Activated CD8-positive, alpha-beta memory T cell treated with anti-CD3 and anti-CD28 coated beads for 24 hours (primary cell): ENCODE measurements at places on chromosomes 5 and 9.

DNA sequence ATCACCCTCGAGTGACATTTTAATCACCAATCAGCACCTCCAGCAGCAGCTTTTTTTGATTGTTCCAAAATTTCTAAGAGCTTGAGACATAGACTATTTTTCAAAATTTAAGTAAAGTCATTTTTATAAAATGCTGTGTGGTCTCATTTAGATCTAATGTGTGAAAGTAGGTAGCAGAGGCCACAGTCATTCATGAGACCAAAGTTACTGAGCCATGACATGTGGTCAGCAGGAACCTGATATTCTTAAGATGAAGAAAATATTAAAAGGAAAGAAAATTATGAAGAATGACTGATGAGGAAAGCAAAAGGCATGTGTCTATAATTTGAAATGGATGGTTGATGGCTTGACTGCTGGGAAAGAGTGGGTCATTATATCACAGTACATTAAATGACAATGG, 7.2 kb downstream of the FREM1 start:
- DNase-seq = no peak

DNA sequence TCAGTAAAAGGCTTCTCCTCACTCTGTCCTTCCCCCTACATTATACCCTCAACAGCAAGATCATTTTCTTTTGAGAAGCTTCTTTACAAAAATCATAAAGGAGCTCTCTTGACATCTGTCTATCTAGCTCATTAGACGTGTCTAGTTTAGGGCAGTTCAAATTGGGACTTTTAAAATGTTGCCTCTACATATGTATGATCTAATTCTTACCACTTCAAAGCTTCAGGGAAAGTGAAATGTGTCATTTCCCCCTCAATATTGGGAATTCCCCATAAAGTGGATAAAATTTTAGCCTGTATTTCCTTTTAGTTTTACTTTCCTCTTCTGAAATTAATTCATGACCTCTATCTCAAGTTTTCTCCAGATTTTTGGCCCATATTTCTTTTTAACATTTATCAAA, 323.7 kb downstream of the ARRDC3 start:
- no peak for DNase-seq

GRCh38 chr9:85451680-85452079, 290.1 kb downstream of the AGTPBP1 start:
- DNase-seq = no peak

DNA sequence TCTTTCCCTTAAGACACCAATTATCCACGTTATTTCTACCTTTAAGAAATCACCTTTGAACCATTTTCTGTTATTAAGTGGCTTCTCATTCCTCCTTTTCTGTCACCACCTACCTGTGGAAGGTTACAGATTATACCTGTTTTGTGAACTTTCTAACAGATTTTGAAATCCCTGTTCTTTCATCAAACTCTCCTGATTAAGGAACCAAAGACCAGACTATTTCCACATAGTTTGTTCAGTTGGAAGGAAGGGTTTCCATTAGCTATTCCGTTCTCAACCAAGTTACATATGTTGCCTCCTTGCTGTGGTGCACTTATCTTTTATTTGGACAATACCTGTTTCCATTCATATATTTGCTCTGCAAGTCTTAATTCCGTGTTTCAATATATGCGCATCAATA, 343.6 kb downstream of the ADGRV1 start:
- no peak for DNase-seq

DNA sequence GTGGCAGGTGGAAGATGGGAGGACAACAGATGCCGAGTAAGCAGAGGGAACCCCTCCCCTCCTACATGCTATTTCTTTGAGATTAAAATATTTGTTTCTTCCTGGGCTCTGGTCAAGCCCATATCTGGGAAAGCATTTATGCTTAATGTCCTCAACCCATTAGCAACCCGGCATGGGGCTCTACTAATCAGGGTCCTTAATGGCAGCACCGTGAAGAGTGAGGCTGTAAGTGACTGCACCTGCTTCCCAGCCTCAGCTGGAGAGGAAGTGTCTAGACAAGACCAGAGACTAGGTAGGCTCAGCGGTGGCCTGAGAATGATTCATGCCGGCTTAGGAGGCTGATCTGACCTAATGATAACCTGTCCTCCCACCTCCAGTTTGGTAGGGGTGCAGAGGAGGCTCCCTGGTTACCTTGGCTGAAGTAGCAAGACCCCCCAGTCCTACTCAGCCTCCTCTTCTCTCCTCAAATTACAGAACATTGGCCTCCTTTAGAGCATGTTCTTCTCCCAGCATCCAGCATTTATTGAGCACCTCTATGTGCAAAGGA, 61.3 kb upstream of the HSPA9 start:
- DNase-seq = no peak

DNA sequence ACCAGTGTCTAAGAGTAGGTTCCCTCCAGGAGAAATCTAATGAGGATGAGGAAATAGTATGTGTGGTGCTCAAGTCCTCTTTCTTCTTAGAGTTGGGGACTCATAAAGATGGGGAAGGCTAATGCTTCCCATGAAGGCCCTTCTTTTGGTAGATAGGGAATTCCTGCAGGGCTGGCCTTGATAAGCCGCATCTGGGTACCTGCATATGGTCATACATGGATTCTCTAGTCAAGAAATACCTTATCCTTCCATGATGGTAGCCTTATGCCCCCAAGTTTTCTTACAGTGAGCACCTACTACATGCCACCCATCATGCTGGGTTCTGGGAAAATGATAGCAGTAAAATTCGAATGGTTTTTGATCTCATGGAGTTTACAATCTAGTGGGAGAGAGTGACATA, 382.6 kb downstream of the KDM4C start:
- DNase-seq = no peak

GRCh38 chr9:94934816-94935328, 208.4 kb downstream of the AOPEP start:
- no peak for DNase-seq

DNA sequence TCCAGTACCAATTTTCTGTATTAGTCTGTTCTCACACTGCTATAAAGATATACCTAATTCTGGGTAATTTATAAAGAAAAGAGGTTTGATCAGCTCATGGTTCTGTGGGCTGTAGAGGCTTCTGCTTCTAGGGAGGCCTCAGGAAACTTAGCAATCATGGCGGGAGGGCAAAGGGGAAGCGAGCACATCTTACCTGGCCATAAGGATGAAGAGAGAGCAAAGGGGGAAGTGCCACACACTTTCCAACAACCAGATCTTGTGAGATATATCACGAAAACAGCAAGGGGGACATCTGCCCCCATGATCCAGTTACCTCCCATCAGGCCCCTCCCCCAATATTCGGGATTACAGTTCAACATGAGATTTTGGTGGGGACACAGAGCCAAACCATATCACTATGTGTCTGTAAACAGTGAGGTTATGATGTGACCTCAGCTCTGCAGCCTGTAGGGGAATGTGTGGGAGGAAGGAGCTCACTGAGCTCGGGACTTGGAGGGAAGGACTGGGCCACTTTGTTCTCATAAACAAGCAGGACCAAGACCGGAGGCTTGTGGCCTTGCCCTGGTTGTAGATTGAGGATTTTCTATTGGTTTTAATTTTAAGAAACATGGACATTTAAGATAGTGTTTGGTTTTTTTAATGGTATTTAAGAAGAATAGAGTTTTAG, 85.2 kb downstream of the EHMT1 start:
- no peak for DNase-seq

GRCh38 chr9:121598965-121599871, 52.2 kb upstream of the DAB2IP start:
- no peak for DNase-seq

DNA sequence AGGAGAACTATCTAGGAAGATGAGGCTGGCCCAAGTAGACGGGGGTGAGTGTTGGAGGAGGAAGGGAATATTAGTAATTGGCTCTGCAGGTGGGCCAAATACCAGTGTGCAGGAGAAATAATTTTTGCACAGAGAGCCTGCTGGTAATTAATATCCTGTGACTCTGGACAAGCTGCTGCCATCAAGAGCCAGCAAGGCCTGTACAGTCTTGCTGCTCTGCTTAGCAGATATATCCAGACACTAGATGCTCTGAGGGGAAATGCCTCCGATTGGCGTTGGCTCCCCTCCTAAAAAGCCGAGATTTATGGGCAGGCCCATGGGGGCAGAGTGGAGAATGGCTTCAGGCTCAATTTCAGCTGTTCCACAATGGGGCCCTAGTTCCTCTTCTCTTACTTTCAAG, 29.6 kb upstream of the ASTN2 start:
- no peak for DNase-seq

- no peak for DNase-seq
Measured at GRCh38 chr5:136210259-136210658, 17.3 kb upstream of the SMIM32 start.

- no peak for DNase-seq
Measured at GRCh38 chr5:160285316-160285715, 27.0 kb downstream of the CCNJL start.

GRCh38 chr5:76325876-76326491, 77.1 kb upstream of the IQGAP2 start:
- no peak for DNase-seq

DNA sequence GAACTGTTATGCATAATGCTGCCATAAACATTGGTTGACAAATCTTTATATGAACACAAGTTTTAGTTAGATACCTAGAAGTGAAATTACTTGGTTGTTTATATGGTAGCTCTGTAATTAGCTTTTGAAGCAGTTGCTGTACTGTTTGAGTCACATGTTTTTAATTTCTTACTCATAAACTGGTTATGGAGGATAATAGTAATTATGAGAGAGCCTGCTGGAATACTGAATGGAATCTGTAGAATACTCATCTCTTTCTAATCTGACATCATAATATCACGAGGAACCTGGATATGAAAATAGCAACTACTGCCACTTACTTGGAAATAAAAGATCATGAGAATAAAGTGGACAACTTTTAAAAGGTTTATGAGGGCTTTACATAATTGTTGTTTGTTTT, 509.2 kb downstream of the CETN3 start:
- DNase-seq = no peak

DNA sequence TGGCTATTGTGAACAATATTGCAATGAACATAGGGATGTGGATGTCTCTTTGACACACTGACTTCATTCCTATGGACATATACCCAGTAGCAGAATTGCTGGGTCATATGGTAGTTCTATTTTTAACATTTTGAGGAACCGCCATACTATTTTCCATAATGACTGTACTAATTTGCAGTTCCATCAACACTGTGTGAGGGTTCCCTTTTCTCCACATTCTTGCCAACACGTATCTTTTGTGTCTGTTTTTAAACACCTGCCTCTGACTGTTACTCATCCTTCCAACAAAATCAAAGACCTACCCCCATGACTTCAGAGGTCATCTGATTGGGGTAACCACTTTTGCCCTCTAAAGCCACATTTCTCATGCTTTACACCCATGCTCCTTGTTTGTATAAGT, 133.5 kb downstream of the MED27 start:
- no peak for DNase-seq

- no peak for DNase-seq
Measured at GRCh38 chr5:4015709-4016108, 420.1 kb downstream of the IRX1 start.

GRCh38 chr9:2086971-2087370, 71.8 kb downstream of the SMARCA2 start:
- DNase-seq = no peak

DNA sequence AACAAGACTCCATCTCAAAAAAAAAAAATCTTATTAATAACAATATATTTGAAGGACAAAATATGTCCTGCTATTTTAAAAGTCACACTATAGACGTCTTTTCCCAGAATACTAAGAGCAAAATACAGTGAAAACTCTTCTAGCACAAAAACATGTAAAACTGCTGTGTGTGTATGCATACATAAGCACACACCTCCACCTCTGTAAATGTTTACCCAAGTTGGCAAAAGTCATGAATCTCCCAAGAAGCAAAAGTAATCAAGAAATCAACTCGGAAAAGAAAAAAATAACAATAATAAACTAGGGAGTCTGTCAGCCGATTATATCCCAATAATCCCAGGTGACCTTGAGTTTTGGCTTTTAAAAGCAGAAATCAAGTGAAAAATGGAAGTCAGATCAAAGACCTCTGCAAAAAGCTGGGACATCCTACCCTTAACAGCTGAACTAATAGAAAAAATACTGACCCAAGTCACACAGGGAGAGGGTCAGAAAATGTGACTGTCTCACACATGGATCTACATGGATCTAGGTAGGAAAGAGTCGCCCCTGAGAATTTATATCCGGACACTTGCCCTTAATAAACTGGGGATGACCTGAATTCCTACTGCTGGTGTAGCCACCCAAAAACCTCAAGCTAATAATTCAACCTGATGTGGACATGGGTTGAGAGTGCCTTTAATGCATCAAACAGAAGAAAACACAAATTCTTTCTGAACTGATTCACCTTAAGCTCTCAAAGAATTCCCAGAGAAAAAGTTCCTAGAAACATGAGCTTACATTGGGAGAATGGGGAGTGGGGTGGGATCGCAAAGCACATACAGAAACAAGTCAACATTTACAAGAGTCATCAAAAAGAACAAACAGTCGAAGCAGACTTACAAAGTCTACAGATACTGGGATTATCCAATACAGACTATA, 29.9 kb downstream of the LPAR1 start:
- DNase-seq = no peak

DNA sequence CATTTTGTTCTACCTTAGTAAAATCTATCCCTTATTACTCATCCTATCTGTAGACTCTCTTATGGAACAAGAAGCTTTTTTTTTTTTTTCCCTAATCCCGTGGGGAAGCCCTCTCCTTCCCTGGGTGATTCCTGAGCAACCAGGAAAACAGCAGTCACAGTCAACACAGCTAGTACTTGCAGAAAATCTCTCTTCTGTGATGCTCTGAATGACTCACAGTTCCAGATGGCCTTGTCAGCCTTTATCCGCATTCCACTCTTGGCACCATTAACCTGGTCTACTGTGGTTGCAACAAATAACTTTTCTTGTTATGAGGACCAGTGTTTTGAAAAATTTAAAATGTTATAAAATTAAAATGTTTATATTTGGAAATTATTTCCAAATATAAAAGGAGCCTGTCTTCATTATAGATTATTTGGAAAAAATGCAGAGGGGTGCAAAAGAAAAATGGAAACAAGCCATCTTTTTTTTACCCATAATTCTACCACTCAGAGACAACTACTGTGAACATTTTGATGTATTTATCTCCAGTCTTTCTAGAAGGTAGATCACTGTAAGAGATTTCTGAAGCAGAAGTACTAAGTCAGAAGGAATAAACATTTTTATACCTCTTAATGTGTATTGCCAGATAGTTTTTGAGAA, 486.7 kb downstream of the RAB3C start:
- no peak for DNase-seq

GRCh38 chr5:135750506-135750905, 84.0 kb upstream of the SLC25A48 start:
- DNase-seq = no peak

- no peak for DNase-seq
Measured at GRCh38 chr5:83145241-83145640, 67.9 kb downstream of the XRCC4 start.

DNA sequence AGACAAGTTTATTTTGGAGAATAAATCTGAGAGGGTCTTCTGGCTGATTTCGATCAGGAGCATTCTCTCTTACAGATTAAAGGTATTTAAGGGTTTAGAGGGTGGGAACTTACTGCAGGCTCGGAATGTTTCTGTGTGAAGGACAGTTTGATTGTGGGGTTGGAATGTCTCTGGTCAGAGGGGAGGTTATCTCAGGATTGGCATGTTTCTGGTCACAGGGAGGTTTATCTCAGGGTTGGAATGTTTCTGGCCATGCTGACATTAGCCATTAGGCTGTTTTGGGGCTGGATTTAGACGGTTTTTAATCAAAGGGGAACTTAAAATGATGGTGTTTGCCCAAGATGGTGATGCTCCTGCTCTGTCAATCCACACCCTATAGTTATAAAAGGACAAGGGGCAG, 95.2 kb downstream of the SLCO4C1 start:
- DNase-seq = no peak

GRCh38 chr5:57698086-57698485, 215.5 kb upstream of the ACTBL2 start:
- no peak for DNase-seq

- DNase-seq = no peak
Measured at GRCh38 chr5:157594257-157594656, 18.7 kb upstream of the ADAM19 start.
